Esophagus squamous epithelium (tissue), 5 donors: ENCODE measurements at places on chromosomes 4 and X.

GRCh38 chr4:90209922-90210321, 82.7 kb downstream of the CCSER1 start:
- no peak for DNase-seq

DNA sequence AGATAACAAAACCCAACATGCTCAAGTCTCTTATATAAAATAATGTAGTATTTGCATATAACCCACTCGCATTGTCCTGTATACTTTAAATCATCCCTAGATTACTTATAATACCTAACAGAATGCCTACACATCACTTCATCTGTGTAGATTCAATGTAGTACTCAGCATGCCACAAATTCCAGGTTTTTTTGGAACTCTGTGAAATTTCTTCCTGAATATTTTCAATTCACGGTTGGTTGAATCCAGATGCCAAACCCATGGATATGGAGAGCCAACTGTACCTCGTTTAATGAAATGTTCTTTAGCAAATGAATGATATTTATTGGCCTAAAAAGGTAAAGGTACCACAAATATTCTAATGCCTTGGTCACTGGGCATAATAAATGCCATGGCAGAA, 24.8 kb downstream of the CCNI start:
- DNase-seq, result no peak

DNA sequence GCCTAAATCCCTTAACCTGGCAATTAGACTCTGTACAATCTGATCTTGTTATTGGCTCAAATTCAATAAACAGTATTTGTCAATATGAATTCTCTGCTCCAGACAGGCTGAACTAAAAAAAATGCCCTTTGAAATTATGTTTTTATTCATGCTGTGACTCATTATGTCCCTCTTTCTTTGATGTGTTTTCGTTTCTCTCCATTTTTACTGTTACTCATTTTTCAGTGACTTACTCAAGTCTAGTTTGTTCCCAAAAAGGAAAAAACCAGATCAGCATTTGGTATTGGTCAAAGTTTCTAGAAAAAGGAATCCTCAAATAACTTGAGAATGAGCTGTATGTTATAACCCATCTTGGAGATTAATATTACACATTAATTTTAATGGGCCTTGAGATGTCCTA, 40.4 kb downstream of the UNC5C start:
- no peak for DNase-seq

GRCh38 chr4:99827454-99827853, 10.8 kb downstream of the DAPP1 start:
- DNase-seq, result no peak

GRCh38 chrX:116427978-116428377, 8.4 kb upstream of the SLC6A14 start:
- DNase-seq, result no peak

DNA sequence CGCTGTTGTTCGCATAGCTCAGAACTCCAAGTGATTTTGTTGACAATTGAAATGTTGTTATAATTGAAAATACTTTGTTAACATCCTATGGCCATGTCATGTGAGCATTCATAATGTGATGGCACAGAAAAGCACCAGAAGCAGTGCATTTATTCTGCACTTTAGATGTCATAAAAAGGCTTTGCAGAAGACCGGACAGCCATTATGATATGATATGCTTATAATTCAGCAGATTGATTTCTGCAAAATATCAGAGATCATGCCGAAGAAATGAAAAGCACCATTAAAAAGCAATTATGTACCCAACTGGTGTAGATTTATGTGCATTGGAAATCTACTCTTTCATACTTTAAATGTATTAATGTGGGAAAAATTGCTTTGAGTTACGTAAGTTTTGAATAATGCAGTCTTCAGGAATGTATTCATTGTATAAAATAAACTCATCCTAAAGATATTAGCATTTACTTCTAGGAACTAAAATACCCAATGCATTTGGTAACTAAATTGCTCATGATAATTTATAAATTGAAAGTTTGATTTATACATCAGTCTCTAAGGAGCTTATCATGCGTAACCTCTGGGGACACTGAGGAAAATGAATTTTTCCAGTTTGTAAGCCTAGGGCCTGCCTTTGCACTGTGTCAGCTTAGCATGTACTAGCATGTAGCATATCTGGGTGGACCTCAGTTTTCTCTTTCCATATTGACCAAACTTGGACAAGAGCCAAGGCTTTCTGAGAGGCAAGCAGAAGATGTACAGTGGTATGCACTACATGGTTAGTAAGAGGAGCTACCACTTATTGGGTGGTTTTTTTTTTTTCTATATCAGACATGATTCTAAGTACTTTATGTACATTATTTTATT, 43.6 kb downstream of the TLR10 start:
- DNase-seq, result no peak

DNA sequence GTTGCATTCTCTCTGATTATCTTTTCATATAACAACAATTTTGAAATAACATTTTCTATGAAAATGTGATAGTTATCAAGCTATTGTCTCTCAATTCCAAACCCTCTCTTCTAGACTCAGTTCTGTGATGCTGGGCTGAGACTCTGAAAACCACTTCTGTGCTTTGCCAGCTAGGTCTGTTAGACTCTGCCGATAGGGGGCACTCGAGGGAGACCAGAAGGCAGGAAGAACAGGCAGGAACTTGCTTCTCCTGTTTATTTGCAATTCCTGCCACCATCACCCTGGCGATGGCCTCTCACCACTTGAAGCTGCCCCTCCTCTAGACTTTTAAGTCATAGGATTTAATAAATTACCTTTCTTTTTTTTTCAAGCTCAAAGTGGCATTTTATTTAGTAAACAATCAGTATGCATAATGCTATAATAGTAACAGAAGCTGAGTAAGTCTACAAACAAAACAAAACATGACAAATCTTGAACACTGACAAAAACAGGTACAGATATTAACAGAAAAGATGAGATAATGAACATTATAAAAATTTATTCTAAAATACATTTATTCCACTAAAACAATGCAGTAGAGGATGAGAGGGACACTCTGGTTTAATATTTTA, 49.7 kb downstream of the RASL11B start:
- no peak for DNase-seq

DNA sequence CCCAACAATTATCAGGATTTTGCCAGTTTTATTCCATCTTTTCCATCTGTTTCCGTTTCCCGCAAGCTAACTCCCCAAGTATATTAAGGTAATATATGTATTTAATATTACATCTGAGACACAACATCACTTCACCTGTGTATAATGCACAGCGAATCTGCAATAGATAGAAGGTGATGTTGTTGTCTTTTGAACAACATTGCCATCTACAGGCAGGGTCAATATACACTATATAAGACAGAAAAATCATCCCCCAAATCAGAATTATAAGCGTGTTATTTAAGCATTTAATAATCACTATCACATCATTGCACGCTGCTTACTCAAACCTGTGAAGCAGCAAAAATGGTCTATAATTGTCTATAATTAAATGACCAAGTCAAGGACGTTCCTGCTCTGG, 1115.5 kb downstream of the NLGN4X start:
- DNase-seq, result no peak

GRCh38 chrX:46967547-46967946, 55.3 kb downstream of the JADE3 start:
- no peak for DNase-seq

DNA sequence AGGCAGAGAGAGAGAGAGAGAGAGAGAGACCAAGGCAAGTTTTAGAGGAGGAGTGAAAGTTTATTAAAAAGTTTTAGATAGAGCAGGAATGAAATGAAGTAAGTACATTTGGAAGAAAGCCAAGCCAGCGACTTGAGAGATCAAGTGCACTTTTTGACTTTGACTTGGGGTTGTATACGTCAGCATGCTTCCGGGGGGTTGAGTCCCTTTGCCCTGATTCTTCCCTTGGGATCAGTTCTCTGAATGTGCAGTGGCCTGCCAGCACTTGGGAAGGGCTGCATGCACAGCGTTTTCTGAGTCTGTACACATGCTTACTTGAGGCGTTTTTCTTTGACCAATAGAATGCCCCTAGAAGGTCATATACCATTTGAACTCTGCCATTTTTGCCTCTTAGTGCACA, 400.5 kb downstream of the PDGFC start:
- DNase-seq, result no peak

- no peak for DNase-seq
These were observed 171.9 kb downstream of the MAD2L1 start for GRCh38 chr4:119894650-119895208.

- DNase-seq, result no peak
These were observed 817.3 kb downstream of the TRIML1 start for GRCh38 chr4:188956566-188956965.

DNA sequence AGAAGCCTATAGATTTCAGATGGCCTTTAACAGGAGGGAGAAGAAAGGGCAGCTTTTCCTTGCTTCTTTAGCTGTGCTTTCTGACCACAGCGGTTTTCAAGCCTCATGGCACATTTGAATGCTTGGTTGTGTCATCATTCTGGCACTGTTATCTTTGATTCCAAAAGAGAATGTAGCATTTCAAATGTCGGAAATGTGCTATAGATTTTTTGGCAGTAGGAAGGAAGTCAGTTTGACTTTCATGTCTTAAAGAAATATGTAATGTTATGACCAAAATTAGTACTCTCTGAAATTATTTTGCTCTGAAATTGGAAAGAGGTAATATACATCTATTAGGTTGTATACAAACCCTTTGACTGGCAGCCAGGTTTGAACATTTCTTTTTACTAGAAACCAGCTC, 171.9 kb downstream of the TENM3 start:
- no peak for DNase-seq

DNA sequence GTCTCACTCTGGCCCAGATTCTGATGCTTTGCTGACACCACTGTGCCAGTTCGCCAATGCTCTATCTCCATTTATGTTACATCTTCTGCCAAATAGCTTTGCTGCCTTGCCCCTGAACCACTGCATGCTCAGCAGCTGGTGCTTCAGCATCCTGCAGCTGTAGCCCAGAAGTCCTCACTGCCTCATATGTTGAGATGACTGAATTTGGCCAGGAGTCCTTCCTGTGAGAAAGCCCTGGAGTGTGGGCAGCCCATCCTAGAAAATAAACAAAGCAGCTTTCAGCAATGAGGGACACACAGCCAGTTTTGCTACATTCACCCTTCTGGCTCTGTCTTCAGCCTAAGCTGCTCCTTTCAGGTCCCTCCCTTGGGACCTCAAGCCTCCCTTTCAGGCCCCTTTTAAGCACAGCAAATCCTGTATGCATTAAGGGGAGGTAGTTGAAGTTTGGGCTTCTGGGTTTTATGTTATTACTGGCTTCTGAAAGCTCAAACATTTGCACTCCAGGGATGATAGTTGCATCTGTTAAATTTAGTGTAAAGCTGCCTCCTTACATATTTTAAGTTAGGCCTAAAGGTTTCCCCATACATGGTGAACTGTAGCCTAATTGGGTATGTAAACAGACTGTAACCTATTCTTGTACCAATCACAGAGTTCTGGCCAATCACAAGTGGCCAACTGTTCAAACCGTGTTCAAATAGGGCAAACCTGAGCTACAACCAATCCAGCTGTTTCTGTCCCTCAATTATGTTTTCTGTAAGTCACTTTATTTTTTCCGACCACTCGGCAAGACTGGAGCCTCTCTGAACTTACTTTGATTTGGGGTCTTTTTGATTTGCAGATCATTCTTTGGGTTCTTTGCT, 2.1 kb upstream of the TMEM165 start:
- no peak for DNase-seq

DNA sequence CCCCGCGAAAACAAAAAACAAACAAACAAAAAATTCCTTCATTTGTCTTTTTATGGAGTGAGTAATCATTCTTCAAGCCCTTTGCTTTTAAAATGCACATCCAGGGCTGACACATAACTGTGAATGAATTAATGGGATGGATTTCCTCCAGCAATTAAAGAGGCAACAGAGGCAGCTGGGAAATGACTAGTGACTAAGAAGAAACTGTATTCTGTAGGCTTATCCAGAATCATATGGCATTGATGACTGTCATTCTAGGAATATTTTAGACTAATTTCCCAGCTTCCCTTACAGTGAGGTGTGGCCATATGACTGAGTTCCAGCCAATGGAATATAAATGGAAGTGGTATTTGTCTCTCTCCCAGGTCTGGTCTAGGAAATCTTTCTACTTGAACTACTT, 46.8 kb upstream of the PDE5A start:
- no peak for DNase-seq

DNA sequence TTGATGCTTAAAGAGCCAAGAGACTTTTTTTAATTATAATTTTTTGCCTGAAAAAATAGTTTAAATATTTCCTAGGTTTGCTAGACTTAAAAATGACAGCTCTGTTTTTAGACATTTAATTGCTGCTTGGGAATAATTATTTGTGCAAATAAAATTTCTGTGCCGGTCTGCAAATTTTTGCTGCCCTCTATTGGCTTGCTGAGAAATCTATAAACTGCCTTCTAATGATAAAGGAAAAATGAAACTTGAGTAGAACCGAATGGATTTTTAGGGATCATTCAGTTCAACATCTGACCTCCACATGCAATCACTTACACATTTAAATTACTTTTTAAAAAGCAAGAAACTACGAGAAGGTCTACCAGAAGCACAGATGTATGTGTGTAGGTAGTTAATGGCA, 434.0 kb downstream of the FAM133A start:
- DNase-seq, result no peak

DNA sequence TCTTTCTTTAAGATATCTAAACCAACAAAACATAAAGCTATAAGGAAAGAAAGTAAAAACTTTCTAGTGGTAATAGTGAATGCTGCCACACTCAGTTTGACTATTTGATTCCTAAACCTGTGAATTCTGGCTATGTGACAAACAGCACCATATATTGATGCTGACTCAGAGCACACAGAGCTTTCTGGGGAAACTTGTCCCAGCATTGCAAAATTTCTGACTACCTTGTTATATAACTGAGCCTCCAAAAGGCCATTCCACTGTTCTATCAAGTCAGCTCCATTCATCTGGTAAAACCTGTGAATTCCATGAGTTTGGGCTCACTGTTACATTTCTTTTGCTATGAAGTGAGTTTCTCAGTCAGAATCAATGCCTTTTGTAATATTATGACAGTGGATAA, 1229.7 kb downstream of the PCDH18 start:
- DNase-seq, result no peak

GRCh38 chrX:81082649-81083048, 119.1 kb downstream of the HMGN5 start:
- no peak for DNase-seq

DNA sequence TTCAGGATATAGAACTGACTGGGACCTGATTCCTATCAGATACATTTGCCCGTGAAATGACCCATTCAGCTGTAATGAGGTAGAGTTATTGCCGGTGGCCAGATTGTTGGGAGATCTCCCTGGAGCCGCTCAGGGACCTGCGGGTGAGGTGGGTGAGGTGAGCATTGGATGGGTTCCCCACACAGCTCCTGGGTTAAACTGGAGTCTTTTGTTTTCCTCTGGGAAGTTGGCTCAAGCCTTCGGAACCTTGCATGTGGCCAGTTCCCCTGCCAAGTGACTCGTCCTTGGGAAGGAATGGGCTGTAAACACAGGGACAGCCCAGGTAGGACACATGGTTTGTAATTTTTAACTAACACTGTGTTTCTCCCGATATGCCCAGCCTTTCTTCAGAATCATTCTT, 31.6 kb upstream of the KIT start:
- DNase-seq, result no peak

- DNase-seq, result no peak
These were observed 6.3 kb upstream of the SGMS2 start for GRCh38 chr4:107818301-107818910.

- DNase-seq, result no peak
These were observed 1039.1 kb upstream of the INTU start for GRCh38 chr4:126593626-126594025.

GRCh38 chr4:6582889-6583490, 8.0 kb downstream of the MAN2B2 start:
- DNase-seq, result no peak
